ENCODE measurements at places on chromosomes 4 and X. TPM values are rescaled to one million over a fixed set of nuclear protein-coding genes. Genes with fewer than 3 reads are reported as not detected.

ZNF718 gene
- total RNA-seq = 5.3 TPM

SPANXA1 gene
- not detected for total RNA-seq

CITED1 gene
- not detected for total RNA-seq

UGT2B10 gene
- total RNA-seq = not detected

SPANXN4 gene
- not detected for total RNA-seq

DNA sequence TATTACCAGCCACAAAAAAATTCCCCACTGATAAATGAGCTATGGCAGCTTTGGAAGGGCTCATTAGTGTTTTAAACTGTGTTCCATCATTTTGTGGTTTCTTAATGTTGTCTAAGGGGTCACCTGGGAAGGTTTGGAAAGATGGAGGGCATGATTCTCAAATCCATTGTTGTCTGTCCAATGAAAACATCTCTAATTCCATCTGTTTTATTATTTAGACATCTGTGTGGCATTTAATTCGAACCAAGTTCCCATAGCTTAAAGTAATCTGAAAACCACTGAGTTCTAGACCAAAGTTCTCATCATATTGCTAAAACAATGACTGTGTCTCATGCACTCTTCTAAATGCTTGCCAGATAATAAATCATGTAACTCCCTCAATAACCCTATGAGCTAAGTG lies 103.8 kb upstream of the PPP3CA start:
- DNase-seq = no peak

GRCh38 chrX:16144420-16144819 lies 21.1 kb downstream of the GRPR start:
- no peak for DNase-seq

DNA sequence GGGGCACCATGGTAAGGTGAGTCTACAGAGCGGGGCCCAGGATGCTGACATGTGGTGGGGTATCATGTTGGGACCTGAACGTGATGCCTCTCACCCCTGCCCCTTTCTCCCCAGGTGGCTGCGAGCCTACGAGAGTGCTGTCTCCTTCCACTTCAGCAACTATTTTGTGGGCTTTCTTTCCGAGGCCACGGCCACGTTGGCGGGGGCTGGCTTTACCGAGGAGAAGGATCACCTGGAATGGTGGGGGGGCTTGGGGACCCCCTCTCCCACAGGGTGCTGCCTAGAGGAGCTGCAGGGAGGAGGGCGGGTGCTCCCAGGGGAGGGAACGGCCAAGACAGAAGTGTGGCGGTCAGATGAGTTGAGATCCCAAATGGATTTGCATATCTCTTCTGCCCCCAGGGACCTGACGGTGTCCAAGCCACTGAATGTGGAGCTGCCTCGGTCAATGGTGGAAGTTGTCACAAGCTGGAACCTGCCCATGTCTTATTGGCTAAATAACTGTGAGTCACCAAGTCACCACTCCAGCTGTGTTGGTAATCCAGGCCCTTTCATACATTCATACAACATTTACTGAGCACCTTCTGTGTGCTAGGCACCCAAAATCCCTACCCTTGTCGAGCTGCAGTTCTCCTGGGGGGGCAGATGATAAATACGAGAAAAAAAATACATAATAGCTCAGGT lies 5.5 kb downstream of the PORCN start:
- DNase-seq = no peak

- no peak for DNase-seq
Measured at GRCh38 chrX:9286234-9286633, 178.6 kb upstream of the TBL1X start.

DNA sequence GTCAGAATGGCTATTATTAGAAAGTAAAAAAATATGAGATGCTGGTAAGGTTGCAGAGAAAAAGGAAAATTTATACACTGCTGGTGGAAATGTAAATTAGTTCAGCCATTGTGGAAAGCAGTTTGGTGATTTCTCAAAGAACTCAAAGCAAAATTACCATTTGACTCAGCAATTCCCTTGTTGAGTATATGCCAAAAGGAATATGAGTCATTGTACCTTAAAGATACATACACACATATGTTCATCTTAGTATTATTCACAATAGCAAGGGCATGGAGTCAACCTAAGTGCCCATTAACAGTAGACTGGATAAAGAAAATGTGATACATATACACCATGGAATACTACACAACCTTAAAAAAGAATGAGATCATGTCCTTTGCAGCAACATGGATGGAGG lies 148.2 kb downstream of the COMMD8 start:
- DNase-seq = no peak

DNA sequence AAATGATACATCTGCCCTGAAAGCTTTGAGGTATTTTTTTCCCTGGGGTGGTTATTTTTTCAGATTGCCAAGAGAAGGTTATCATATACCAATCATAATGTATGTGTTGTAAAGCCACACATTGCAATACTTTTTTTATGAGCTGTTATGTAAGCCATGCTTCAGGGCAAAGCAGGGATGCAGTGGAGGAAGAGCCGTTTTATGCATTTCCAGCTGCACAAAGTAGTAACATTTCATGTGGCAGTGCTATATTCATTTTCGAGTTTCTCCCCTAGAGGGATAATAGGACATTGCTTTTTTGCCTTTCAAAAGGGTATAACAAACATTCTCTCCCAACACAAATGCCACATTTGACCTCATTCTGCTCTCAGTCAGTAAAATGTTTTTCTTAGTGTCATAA lies 68.5 kb downstream of the GALNT7 start:
- no peak for DNase-seq

DNA sequence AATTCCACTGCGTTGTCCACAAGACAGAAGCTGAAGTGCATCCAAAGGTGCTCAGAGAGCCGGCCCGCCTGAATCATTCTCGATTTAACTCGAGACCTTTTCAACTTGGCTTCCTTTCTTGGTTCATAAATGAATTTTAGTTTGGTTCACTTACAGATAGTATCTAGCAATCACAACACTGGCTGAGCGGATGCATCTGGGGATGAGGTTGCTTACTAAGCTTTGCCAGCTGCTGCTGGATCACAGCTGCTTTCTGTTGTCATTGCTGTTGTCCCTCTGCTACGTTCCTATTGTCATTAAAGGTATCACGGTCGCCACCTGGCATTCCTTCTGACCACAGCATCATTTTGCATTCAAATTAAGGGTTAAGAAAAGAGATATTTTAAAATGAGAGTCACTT lies 115.5 kb downstream of the NFKB1 start:
- no peak for DNase-seq

- DNase-seq = no peak
Measured at GRCh38 chrX:40303256-40304077, 205.7 kb upstream of the BCOR start.

DNA sequence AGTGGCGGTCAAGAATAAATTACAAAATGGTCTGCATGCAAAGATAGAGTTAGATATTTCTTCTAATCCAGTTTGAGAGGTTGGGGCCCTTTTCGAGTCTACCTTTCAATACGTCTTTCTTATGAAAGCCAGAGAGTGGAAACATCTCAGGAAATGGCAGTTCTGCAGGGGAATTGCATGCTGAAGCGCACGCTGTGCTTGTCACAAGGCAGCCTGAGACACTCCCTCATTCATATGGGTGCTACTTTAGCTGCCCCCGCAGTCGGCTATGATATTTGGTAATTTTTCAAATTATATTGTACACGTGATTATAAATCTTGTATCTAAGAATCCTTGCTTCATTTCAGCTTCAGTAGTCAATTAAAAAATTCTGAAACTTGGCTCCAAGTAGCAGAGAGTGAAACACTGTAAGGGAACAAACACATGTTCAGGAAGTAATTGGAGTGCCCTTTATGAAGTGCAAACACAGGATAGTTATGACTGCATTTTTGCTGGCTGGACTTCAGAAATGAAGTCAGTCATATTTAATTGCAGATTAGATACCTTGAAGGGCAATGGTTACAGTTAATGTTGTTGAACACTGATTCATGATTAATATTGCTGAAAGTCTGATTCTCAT lies 145.5 kb upstream of the NAP1L5 start:
- DNase-seq = no peak

DNA sequence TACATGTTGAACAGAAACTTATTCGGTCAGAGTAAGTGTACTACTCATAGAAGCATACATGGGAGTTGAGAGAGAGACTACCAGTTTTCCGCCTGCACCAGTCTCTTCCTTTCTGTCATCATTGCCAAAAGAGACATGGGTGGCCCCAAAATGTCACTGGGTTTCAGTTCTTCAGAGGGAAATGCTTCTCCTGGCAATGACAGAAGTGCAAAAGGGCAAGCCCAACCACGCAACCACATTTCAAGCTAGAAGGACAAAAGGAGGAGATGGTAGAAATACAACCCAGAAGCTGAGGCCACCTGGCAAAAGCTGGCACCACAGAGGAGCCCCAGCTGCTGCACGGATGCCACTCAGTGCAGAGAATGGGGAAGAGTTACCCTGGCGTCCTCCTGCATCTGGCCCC lies 320.1 kb downstream of the BCOR start:
- no peak for DNase-seq

- DNase-seq = no peak
Measured at GRCh38 chrX:128622296-128622695, 570.1 kb upstream of the ACTRT1 start.

DNA sequence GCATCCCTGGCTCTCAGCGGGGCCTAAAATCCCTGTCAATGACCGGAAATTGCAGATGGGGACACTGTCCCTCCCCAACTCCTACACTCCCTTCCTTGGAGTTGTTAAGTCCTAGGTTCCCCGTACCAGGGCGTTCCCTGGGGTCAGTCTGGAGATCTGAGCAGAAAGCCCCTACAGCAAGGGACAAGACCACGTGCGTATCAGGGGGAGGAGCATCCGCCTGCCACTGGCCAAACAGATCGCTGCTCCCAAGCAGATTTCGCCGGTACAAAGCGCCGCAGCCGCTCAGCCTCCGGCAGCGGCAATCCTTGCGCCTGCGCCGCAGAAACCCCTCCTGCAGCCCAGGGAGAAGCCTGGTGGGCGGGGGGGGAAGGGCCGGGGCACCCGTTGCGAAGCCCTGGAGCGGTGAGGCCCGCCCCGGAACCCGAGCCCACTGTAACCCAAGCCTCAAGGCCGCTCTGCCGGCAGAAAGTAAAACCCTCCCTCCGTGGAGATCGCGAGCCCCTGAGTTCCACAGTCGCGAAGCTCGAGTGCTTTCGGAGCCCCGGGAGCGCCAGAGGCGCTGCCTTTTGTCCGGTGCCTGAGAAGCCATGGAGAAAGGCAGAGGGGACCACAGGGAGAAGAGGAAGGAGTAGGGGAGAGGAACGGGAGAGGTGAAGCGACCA lies 2.7 kb downstream of the CRMP1 start:
- DNase-seq = no peak

- DNase-seq = no peak
Measured at GRCh38 chrX:150184491-150184890, 178.6 kb upstream of the MAMLD1 start.

DNA sequence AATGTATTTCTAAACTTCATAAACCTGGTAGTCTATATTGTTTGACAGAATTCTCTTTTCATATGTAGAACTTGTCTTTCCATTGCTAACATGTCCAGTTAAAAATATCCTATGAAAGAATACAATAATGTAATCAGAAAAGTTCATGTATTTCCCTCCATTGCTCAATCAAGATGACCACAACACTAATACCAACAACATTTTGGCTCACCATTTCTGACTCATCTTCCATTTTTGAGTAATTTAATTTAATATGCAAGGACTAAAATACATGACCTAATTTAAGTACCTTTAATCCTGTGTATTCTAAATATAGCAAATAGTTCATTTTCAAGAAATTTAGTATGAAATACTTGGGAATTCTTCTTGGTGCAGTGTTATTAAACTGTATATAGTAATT lies 239.5 kb upstream of the GPC4 start:
- DNase-seq = no peak
